ENCODE measurements at places on chromosomes 7 and 10. TPM values are rescaled to one million over a fixed set of nuclear protein-coding genes. Genes with fewer than 3 reads are reported as not detected.

- no peak for DNase-seq
- no peaks in the 10 kb centered on the region for H3K36me3 ChIP-seq
- H3K4me1 ChIP-seq, result no peaks in the 10 kb centered on the region
- no peaks in the 10 kb centered on the region for H3K27me3 ChIP-seq
Measured at GRCh38 chr10:59098387-59098786, 78.1 kb upstream of the PHYHIPL start.

- no peaks in the 10 kb centered on the region for H3K36me3 ChIP-seq
- no peaks in the 10 kb centered on the region for H3K4me1 ChIP-seq
- H3K27me3 ChIP-seq, result no peaks in the 10 kb centered on the region
Measured at GRCh38 chr10:27720529-27720928, 25.1 kb downstream of the MKX start.

DNA sequence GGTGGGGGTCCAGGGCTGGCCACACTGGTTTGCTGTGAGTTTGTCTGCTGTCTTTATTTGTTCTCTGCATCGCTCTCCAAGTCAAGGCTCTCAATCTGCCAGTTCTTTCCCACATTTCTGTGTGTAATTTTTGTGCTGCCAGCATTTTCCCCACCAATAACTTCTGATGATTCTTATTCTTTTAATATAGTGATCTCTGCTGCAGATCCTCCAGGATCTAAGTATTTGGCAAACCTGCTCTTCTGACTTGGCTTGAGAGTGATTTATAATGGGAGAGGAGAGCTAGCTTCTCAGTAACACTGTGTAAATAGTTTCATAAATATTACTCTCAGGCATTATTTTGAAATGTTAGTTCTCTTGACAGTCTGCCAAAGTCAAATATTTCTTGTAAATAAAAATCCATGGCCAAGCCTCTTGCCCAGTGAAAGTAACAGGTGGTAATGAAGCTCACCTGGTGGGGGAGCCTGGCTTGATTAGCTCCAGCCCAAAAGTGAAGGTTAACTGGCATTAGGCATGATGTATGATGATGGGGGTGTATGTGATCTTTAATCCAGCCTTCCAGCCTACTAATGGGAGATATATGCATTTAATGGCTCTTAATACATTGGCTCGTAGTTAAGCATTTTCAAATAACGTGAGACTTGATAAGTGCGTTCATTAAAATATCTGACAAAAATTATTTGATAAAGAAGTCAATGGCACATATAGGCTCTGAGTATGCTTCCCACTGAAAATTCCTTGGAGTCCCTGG, 1055.9 kb downstream of the KCNMA1 start:
- no peak overlapping the region for H3K4me3 ChIP-seq
- no peak for DNase-seq
- no peaks in the 10 kb centered on the region for H3K4me1 ChIP-seq
- no peaks in the 10 kb centered on the region for H3K36me3 ChIP-seq
- H3K27ac ChIP-seq, result no peak overlapping the region

DNA sequence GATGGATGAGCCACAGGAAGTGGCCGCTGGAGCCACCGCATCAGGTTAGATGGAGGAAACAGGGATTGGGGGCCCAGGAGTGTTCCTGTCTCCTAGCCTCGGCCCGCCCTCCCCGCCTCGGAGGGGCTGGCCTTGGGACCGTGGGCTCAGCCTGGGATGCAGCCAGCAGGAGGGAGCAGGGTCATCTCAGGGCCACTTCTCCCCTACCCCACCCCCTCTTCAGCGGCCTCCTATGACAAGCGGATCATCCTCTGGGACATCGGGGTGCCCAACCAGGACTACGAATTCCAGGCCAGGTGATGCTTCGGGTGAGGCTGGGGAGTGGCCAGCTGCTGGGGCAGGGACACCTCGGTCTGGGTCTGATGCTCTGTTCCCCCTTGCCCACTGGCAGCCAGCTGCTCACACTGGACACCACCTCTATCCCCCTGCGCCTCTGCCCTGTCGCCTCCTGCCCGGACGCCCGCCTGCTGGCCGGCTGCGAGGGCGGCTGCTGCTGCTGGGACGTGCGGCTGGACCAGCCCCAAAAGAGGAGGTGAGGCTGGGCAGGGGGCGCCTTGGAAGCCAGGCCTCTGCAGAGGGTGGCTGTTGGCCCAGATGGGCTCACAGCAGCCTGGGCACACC, 4.7 kb downstream of the LRWD1 start:
- H3K36me3 ChIP-seq, result peaks cover 5% of the 10 kb centered on the region
- H3K4me3 ChIP-seq, result no peak overlapping the region
- DNase-seq, result no peak
- no peak overlapping the region for H3K27ac ChIP-seq

The MRLN gene
- not detected for total RNA-seq

The VWDE gene
- total RNA-seq, result 0.27 TPM

The CLCN1 gene
- not detected for total RNA-seq
